Tongue (tissue), 3 donors: ENCODE measurements at places on chromosomes 7 and 10.

DNA sequence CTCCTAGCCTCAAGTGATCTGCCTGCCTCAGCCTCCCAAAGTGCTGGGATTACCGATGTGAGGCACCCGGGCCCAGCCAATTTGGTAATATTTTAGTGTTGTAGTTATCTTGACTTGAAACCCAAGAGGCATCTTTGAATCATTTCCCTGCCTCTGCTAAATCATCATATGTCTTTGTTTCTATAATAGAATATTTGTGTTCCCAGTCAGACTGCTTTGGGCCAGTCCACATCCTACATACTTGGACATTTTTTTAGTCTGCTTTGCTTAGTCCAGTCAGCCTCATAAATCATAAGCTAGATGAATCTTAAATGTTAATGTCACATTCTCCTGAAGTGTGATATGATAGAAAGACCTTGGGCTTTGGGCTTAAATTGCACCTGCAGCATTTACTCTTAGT, 5.9 kb downstream of the STAM start:
- DNase-seq = no peak

DNA sequence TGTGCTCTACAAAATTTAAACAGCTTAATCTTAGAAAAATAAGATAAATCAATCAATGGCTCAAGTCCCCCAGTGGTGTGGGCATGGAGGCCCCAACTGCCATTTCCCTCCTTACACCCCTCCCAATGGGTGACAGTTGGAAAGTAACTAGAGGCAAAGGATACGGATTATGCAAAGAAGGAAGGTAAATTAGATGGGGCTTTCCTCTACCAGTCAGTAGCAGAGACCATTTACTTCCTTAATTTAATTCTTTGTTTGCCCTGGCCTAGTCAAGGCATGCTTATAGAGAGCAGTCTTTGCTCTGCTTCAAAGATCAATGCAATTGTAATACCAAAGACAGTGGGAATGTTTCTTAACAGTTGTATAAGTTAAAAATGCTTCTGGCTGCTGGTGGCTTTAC, 63.3 kb upstream of the PAPSS2 start:
- no peak for DNase-seq

DNA sequence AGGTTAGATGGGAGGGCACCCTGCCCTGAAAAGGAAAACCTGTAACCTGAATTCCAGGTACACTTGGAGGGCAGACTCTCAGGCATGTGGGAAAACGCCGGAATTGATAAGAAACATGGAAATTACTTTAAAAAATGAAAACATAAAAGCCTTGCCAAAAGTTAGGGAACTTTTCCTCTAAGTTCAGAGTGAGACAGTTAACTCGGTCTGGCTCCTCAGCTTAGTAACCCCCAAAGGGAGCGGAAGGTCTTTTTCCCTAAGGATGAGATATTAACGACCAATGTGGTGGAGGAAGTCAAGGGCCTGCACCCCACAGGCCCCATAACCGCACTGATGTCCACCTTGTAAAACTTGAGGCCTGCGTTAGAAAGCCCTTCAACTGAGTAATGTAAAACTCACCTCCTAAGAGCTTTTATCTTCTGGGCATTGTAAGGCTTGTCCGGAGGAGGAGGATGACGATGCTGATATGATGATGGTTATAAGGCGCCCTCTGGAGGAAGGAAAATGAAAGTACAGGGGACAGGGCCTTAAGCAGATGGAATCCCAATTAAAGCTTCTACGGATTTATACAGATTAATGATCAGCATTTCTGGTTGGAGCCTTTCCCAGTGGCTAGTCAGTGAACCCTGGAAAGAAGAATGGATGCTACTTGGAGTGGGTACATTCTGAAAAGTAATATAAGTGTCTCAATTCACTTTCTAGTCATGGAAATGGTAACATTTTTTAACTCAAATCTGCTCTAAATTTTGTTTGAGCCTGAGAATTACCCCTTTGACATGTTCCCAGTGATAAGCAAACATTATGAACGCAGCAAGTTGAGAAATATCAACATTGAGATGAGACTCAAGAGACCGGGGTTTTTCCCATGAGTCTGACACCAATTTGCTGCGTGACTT, 694 bp downstream of the COL1A2 start:
- peak; percentile 96 for DNase-seq

- no peak for DNase-seq
These were observed 178.9 kb upstream of the TMEM106B start for GRCh38 chr7:12032146-12032545.

- DNase-seq = no peak
These were observed 34.5 kb downstream of the SMURF1 start for GRCh38 chr7:99109108-99110051.

DNA sequence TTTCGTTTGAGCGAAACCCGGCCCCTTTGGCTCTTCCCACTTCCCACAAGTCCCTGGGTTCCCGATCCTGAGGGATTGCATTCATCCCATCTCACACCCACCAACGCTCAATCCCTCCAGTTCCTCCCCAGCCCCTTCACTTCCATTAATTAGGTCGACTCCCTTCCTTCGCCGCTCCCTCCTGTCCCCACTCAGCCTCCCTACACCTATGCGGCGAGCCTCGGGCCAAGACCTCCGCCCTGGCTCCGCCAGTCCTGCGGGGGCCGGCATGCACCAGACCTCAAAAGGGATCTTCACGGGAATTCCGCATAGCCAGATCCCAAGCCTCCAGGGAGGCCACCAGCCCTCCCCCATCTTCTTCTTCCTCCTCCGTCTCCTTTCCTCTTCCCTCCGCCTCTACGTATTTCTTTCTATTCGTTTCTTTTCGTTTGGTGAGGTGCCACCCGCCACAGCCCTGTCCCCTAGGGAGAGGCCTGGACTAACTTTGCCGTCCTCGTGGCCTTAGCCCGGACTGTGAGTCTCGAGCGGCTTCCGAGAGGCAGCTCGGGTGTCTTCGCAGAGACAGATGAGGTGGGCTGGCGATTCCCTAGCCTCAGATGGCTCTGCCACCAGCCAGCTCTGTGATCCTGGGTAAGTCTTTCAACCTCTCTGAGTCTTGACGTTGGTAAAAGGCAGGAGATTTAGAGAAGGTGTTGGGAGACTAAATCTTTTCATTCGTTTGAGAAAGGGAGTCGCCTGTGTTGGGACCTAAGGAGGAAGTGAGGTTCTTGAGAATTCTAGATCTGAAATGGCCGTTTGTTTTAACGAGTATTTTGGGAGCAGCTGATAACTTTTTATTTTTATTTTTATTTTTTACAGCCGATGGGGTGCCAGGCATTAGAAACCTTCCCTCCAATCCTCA, 8.1 kb upstream of the LBX1 start:
- DNase-seq = peak; percentile 17

- DNase-seq = no peak
These were observed 43.3 kb downstream of the ETV1 start for GRCh38 chr7:13946181-13946580.

DNA sequence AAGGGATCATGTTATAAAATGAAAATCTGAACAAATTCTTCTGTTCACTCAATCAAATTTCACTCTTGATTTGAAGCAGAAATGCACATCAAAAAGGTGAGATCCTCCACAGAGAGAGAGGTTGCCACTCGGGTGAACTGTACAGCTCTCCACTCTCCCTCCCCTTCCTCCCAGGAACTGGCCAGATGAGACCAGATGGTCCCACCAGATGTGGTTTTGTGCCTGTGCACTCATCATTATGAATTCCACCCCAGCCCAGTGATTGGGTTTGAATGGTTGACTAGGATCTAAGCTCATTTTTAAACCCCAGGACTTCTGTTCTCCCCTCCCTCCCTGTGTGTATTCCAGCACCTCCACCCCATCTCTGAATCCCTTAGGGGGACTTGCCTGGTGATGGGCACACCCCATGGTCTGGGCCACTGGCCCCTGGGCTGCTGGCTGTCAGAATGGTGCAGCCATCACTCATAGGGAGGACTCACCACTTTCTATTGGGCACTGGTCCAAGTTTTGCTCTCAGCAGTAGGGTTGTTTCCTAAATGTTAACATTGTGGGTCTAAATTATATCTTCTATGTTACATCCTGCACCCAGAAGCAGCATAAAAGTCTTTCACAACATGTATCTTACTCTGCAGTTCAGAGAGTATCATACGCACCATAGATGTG, 393.1 kb downstream of the TNS3 start:
- DNase-seq = peak; percentile 56

GRCh38 chr10:5975641-5976473, 1.5 kb downstream of the IL15RA start:
- DNase-seq = no peak

- DNase-seq = no peak
These were observed 320.5 kb downstream of the PHF14 start for GRCh38 chr7:11294218-11294617.

GRCh38 chr10:27660268-27660667, 85.4 kb downstream of the MKX start:
- no peak for DNase-seq

- no peak for DNase-seq
These were observed 114.5 kb downstream of the NKX6-2 start for GRCh38 chr10:132671228-132672154.

GRCh38 chr7:50956522-50957155, 173.9 kb upstream of the GRB10 start:
- no peak for DNase-seq

DNA sequence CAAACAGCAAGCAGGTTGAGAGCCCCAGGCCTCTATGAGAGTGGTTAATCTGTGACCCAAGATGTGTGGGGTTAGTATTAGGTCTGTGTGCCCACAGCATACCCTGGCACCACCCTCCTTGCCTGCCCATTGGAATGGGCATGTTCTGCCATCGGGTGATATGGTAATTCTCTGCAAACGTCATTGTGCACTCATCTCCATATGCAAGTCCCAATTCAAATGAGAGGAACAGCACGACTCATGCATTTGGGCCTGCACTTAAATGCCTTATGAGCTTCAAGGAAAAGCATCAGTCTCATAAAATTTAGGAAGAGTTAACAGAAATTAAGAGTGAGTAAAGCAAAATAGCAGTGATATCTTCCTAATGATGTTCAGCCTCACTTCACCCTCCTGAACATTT, 133.9 kb upstream of the FGFR2 start:
- no peak for DNase-seq

- peak; percentile 91 for DNase-seq
These were observed 261.1 kb upstream of the CSTF2T start for GRCh38 chr10:51960494-51960895.

GRCh38 chr10:53664282-53665019, 891.9 kb upstream of the MBL2 start:
- DNase-seq = peak; percentile 68

- no peak for DNase-seq
These were observed 19.8 kb upstream of the NUP205 start for GRCh38 chr7:135537905-135538304.
